ENCODE measurements at places on chromosomes 13 and 19.
A peak's percentile ranks its signal among the peaks of the same experiment; 100 is the strongest.

- no peak overlapping the region for H3K4me3 ChIP-seq
- H3K36me3 ChIP-seq, result peaks cover 37% of the 10 kb centered on the region
- H3K4me1 ChIP-seq, result no peaks in the 10 kb centered on the region
- ATAC-seq, result no peak
Measured at GRCh38 chr13:95023405-95023804, 277.8 kb downstream of the ABCC4 start.

- H3K4me3 ChIP-seq, result no peak overlapping the region
- H3K27ac ChIP-seq, result no peak overlapping the region
- no peaks in the 10 kb centered on the region for H3K4me1 ChIP-seq
- ATAC-seq, result no peak
- H3K36me3 ChIP-seq, result no peaks in the 10 kb centered on the region
Measured at GRCh38 chr19:33298146-33298911, 4.0 kb downstream of the CEBPA start.

DNA sequence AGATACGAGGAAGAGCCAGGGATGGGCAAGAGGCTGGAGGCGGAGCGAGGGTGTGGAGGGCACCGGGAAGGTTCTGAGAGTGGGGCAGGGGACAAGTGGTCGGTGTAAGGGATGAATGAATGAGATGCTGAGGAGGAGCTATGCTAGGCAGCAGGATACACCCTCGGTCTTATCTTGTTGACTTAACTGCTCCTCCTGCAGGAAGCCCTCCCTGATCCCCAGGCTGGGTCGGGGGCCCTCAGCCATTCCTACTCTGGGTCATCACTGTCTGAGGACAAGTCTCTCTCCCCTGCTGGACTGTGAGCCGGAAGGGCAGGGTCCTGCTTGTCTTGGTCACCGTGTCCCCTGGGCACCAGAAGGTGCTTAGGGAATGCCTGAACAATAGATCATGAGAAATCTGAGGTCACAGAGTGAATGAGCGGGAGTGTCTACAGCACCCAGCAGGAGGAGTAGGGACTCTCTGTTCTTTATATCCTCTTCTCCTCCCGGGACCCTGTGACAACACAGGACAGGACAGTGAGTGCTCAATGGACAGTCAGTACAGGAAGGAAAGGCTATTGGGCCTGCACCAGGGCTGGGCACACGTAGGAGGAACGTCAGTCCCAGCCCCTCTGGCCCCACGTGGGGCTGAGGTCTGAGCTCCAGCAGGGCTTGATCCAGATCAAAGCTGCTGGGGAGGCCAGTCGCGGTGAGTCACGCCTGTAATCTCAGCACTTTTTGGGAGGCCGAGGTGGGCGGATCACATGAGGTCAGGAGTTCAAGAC is 6.5 kb downstream of the NKPD1 start:
- ATAC-seq, result peak; percentile 34
- H3K4me1 ChIP-seq, result peaks cover 18% of the 10 kb centered on the region
- H3K4me3 ChIP-seq, result peak overlapping the region; percentile 50
- H3K36me3 ChIP-seq, result peaks cover 5% of the 10 kb centered on the region

GRCh38 chr19:10797541-10798256 is 38.3 kb downstream of the TMED1 start:
- H3K27ac ChIP-seq, result peak overlapping the region; percentile 98
- no peaks in the 10 kb centered on the region for H3K27me3 ChIP-seq
- peak; percentile 94 for ATAC-seq
- peaks cover 88% of the 10 kb centered on the region for H3K36me3 ChIP-seq

GRCh38 chr13:105343134-105343806 is 1192.2 kb downstream of the EFNB2 start:
- no peak overlapping the region for H3K4me3 ChIP-seq
- no peaks in the 10 kb centered on the region for H3K36me3 ChIP-seq
- H3K27me3 ChIP-seq, result peaks cover 2% of the 10 kb centered on the region
- H3K27ac ChIP-seq, result no peak overlapping the region
- no peak for ATAC-seq
- no peaks in the 10 kb centered on the region for H3K4me1 ChIP-seq

DNA sequence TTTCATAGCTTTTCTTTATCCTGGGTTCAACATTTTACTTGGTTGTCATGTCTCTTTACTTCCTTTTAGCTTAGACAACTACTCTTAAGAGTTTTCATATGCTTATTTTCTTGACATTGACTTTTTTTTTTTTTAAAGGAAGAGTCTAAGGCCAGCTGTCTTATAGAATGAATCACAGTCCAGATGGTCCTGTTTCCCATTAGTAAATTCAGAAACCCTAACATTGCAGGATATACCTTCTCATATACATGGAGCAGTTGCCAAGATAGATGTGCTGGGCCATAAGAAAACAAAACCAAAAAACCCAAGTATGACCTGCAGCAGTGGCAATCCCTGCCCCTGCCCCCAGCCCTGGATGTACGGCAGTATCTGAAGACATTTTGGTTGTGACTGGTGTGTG is 72.8 kb downstream of the COG3 start:
- no peaks in the 10 kb centered on the region for H3K27me3 ChIP-seq
- ATAC-seq, result no peak
- H3K4me1 ChIP-seq, result peaks cover 4% of the 10 kb centered on the region
- peak overlapping the region; percentile 14 for H3K27ac ChIP-seq
- H3K36me3 ChIP-seq, result peaks cover 53% of the 10 kb centered on the region

GRCh38 chr13:32549788-32550187 is 11.2 kb upstream of the N4BP2L2 start:
- no peak overlapping the region for H3K27ac ChIP-seq

GRCh38 chr13:41060724-41061074 is 610 bp upstream of the WBP4 start:
- H3K4me3 ChIP-seq, result peak overlapping the region; percentile 99
- H3K27ac ChIP-seq, result peak overlapping the region; percentile 100
- H3K4me1 ChIP-seq, result peaks cover 28% of the 10 kb centered on the region
- H3K36me3 ChIP-seq, result peaks cover 57% of the 10 kb centered on the region
- H3K27me3 ChIP-seq, result no peaks in the 10 kb centered on the region

DNA sequence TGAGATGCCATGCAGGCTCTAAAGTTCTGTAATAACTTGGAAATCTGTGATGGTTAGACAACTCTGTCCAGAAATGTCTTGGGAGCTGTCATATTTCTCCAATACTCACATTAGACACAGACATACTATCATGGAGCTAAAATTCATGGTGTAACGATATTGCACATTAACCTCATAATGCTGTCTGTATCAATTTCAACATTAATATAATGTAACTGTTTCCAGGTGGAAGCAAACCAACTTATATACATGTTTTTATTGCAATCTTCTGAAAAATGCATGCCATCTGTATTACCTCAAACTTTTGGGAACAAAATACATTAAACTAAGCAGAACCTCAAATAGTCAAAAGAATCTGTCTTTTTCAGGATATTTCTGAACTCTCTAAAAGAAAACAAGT is 14.7 kb upstream of the SPART start:
- no peak overlapping the region for H3K27ac ChIP-seq
- no peak for ATAC-seq
- H3K27me3 ChIP-seq, result peaks cover 20% of the 10 kb centered on the region

DNA sequence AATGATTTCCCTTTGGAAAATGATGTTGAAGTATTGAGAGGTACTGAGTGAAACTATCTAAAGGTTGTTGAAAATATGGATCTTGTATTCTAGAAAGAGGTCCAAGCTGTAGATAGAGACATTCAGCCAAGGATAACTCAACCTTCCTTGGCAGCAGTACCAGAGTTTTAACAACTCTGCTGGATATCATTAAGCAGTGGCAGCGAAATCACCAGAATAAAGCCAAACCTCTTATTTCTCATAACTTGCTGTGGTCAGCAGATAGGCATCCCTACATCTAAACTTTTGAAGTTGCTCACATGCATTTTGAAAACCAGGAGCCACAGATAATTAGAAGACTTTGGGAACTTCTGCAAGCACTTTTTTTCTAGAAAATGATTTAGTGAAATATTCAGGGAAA is 559.8 kb downstream of the IRS2 start:
- H3K36me3 ChIP-seq, result no peaks in the 10 kb centered on the region
- H3K27me3 ChIP-seq, result peaks cover 6% of the 10 kb centered on the region
- H3K27ac ChIP-seq, result no peak overlapping the region
- no peaks in the 10 kb centered on the region for H3K4me1 ChIP-seq

DNA sequence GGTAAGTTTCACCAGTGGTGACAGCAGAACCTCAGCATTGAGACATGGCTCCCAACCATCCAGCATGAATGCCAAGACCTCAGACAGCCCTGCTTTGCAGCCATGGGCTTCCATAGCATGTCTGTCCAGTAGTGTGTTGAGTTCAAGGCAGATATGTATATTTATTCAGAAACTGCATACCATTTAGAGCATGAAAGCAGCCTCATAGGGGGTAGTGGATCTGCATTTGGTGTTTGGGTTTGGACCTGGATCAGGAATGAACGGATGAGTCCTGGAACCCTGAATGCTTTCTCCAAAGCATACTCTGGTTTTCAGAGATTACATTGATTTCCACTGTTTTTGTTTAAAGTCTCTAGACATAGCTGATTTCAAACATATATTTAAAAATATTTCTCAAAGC is 114.3 kb downstream of the ESD start:
- ATAC-seq, result no peak
- no peak overlapping the region for H3K27ac ChIP-seq
- H3K4me1 ChIP-seq, result peaks cover 7% of the 10 kb centered on the region
- no peaks in the 10 kb centered on the region for H3K27me3 ChIP-seq
- H3K36me3 ChIP-seq, result peaks cover 10% of the 10 kb centered on the region

DNA sequence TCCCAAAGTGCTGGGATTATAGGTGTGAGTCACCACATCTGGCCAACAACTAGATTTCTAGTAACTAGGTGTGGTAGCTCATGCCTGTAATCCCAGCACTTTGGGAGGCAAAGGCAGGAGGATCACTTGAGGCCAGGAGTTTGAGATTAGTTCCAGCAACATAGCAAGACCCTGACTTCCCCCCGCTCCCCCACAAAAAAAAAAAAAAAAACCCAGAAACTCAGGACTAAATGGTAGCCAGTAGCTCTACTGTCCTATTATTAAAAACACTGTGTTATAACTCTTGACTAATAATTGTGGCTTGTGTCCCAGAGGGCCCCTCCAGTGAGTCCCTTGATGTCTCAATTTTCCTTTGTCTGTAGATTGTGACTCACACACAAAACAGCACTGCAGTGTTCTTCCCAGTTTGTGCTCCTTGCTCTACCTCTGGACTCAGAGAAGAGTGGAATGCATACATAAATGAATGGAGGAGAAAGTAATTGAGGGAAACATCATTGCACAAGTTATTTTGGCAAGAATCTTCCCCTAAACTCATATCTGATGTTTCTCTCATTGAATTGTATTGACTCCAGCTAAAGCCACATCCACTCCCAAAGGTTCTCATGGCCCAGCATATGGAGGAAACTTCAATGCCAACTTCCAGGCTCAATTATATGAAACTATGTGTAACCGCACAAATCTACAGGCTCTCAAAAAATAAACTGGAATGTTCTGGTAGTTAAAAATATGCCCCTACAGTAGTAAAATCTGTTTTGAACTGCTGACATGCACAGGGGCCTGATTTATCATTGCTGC is 8.8 kb downstream of the TPT1 start:
- no peak overlapping the region for H3K27ac ChIP-seq
- H3K36me3 ChIP-seq, result peaks cover 48% of the 10 kb centered on the region
- no peaks in the 10 kb centered on the region for H3K27me3 ChIP-seq
- H3K4me3 ChIP-seq, result no peak overlapping the region
- no peak for ATAC-seq
- peaks cover 52% of the 10 kb centered on the region for H3K4me1 ChIP-seq

- peaks cover 8% of the 10 kb centered on the region for H3K36me3 ChIP-seq
- no peaks in the 10 kb centered on the region for H3K27me3 ChIP-seq
- peaks cover 8% of the 10 kb centered on the region for H3K4me1 ChIP-seq
- H3K27ac ChIP-seq, result peak overlapping the region; percentile 97
- peak; percentile 48 for ATAC-seq
Measured at GRCh38 chr13:48532256-48532505, 699 bp downstream of the RCBTB2 start.

DNA sequence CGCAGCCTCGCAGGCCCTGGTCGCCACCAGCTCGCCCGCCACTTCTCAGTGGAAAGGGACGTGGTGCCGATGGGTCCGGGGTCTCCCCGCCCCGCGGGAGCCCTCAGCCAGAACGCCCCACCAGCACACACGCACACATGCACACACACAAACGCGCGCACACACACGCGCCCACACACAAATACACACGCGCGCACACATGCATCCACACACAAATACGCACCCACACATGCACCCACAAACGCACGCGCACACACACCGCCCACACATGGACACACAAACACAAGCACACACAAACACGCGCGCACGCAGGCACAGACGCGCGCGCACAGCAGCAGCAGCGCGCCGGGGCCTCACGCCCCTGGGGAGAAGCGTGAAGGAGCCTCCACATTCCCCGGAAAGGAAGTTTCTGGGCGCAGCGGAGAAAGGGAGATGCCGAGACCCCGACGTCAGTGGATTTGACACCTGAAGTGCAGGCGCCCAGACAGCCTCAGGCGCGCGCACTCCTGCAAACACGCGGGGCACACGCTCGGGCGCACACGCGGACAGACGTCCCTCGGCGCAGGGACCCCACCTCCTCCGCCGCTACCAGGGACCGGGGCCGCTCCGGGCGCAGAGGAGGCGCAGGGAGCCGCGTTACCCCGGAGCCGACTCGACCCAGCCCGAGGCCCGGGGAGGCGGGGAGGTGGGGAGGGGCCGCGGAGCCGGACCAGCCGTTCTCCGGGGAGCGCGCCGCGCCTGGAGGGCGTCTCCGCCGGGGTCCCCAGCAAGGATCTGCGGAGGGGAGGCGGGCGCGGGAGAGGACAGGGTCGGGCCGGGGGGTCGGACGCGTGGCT is 622 bp downstream of the RASA3 start:
- H3K27ac ChIP-seq, result peak overlapping the region; percentile 89
- no peak for ATAC-seq
- peaks cover 32% of the 10 kb centered on the region for H3K4me1 ChIP-seq
- H3K27me3 ChIP-seq, result no peaks in the 10 kb centered on the region
- H3K36me3 ChIP-seq, result peaks cover 48% of the 10 kb centered on the region
- peak overlapping the region; percentile 98 for H3K4me3 ChIP-seq

DNA sequence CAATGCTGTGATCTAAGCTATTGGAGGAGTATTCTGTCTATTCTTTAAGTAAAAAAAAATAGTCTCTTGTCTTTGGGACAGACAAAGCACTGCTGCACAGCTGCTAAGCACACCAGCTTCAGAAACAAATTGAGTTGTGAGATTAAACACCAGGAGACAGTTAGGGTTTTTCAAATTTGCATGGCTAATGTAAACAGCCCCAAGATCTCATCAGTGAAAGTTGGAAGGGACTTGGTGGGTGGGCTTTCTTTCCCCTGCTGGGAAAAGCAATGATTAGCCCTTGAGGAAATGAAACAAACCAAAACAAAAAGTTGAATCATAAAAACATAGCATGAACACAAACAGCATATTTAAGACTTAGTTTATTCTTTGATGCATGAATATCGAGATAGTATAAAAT is 143.6 kb upstream of the SLITRK1 start:
- ATAC-seq, result no peak
- H3K36me3 ChIP-seq, result no peaks in the 10 kb centered on the region
- H3K27me3 ChIP-seq, result no peaks in the 10 kb centered on the region
- no peaks in the 10 kb centered on the region for H3K4me1 ChIP-seq
- H3K4me3 ChIP-seq, result no peak overlapping the region
- no peak overlapping the region for H3K27ac ChIP-seq

Data from activated T-helper 17 cell treated with anti-CD3 and anti-CD28 coated beads, Interleukin-2, amount 50 U/mL, for 72 hours (primary cell).